Stimulated activated CD8-positive, alpha-beta memory T cell treated with anti-CD3 and anti-CD28 coated beads, Interleukin-4, amount 100 ng/mL, for 1 hour (primary cell): ENCODE measurements at places on chromosomes 2 and 18.

DNA sequence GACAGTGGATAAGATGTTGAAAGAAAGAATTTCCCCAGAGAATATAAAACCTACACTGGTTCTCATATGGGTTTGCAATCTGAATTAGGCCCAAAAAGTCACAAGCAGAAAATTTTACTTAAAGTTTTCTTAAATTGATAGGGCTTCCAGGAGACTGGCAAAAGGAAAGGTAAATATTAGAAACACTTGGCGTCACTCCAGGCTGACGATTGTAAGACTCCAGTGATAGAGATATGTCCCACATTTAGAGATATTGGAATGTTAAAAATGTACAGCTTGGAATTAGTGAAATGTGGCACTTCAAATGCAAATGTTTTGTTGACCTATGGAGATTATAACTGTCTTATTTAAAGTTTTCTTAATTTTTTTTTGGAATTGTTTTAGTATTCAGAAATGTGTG lies 14.0 kb downstream of the YIPF4 start:
- DNase-seq: no peak

DNA sequence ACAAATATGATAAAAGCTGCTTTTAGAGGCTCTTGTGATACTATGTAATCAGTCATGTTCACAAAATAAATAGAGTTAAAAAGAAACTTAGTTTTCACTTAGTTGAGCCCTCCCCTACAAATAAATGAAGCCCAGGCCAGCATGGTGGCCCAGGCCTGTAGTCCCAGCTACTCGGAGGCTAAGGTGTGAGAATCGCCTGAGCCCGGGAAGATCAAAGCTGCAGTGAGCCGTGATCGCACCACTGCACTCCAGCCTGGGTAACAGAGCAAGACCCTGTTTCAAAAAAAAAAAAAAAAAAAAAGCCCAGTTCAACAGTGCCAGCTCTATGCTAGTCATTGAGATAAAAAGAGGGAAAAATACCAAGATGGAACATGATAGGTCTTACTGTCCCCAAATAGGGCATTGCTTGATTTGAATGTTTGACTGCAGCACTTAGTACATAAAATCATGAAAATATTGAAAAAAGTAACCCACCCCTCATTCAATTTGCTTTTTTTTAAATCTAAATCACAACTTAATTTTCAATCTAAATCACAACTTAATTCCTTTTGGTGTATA lies 1.5 kb downstream of the ASNSD1 start:
- no peak for DNase-seq

DNA sequence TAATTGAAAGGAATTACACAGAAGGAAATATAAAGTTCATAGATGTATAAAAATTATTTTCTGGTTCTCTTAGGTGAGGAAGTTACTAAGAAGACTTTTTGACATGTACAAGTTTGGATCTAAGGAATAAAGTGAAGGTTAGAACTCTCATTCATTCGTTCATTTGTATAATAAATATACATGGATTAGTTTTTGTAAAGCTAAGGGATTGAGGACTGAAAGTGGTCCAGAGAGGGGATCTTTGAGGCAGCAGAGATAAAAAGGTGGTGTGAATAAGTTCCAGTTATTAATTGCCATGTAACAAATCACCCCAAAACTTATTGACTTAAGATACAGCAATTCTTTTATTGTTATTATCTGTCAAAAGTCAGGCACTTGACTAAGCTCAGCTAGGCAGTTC lies 110.1 kb upstream of the CELF4 start:
- no peak for DNase-seq

GRCh38 chr2:175363699-175364098 lies 182.2 kb upstream of the ATP5MC3 start:
- DNase-seq: no peak

DNA sequence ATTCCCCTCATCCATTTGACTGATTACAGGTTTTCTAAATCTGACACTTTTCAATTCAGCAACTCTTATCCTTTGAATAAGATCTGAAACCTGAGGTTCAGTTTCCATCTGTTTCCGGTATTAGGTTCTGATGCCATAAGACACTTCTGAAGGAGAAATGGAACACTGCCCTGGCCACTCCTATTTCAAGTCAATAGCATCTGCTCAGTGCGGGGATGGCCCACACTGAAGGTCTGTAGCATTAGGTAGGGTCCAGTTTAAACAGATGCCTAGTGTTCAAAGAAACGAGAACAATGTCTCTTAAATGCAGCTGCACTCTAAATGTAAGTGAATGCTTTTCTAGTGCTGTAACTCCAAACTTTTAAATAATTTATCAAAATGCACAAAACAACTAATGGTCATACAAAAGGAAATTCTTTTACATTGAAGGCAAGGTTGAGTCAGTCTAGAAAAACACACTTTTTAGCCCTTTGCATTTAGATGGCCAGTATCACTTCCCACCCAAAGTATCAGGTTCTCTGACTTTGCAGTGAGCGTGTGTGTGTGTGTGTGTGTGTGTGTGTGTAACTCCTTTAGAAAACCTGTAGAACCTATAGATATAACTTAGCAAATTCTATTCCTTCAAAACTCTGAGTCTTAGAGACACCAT lies 78.2 kb downstream of the STK39 start:
- DNase-seq: no peak

DNA sequence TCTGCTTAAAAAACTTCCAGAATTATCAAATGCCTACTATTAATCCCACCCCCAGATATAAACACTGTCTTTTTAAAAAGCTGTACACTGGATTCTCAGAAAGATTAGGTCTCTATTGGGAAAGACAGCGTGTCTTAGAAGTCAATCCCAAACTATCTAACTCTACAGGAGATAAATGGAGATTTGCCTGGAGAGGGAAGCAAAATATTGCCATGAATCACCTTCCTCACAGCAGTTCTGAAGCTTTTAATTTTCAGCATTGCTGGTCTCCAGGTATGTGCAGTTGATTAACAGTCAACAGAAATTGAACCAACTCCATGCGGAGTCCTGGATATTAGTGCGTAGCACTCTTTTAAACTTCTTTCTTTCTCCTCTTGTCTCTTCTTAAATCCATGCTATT lies 122.2 kb downstream of the DSC3 start:
- DNase-seq: no peak

GRCh38 chr2:175955136-175955535 lies 46.9 kb downstream of the LNPK start:
- DNase-seq: no peak
